GM03348 (cell line): ENCODE measurements at places on chromosomes 16 and 17.
A peak's percentile ranks its signal among the peaks of the same experiment; 100 is the strongest.

GRCh38 chr16:50296807-50297206 is 30.5 kb downstream of the ADCY7 start:
- no peak for DNase-seq

DNA sequence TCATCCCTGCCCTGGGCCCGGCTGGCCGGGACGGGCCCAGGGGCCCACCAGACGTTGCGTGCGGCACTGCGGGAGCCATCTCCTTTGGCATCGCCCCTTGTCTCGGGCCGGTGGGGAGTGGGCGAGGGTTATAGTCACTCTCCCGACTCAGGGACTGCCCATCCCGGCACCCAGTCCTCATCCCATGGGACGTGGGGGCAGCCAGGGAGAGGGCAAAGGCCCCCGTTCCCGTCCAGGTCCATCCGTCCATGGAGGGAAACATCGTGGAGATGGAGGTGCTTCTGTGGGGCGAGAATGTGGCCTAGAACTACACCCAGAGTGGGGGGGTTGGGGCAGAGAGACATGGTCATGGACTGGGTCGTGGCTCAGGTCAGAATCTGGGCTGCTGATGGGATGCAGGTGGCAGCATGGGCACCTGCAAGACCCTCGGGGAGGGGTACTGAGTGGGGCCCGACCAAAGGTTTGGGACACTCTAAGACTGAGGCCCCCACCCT is 2.4 kb upstream of the WDR90 start:
- no peak for DNase-seq

DNA sequence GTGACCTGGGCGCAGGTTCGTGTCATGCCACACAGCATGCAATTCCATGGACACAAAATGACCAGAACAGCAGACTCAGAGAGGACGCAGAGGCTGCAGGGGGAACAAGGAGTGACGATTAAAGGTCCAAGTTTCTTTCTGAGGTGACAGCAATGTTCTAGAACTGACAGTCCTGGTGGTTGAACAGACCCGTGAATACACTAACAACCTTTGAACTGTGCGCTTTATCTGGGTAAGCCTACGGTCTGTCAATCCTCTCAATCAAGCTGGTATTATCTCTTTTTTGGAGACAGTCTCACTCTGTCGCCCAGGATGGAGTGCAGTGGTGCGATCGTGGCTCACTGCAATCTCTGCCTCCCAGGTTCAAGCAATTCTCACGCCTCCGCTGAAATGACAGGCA is 134.1 kb downstream of the ZNF778 start:
- no peak for DNase-seq

- DNase-seq = no peak
Observed at GRCh38 chr16:27311897-27312303, 1.9 kb upstream of the IL4R start.

- DNase-seq = no peak
Observed at GRCh38 chr17:5201011-5201410, 9.3 kb upstream of the ZNF594 start.

- DNase-seq = no peak
Observed at GRCh38 chr16:75111514-75111940, 5.1 kb downstream of the LDHD start.

- no peak for DNase-seq
Observed at GRCh38 chr16:3514621-3515020, 13.8 kb downstream of the CLUAP1 start.

DNA sequence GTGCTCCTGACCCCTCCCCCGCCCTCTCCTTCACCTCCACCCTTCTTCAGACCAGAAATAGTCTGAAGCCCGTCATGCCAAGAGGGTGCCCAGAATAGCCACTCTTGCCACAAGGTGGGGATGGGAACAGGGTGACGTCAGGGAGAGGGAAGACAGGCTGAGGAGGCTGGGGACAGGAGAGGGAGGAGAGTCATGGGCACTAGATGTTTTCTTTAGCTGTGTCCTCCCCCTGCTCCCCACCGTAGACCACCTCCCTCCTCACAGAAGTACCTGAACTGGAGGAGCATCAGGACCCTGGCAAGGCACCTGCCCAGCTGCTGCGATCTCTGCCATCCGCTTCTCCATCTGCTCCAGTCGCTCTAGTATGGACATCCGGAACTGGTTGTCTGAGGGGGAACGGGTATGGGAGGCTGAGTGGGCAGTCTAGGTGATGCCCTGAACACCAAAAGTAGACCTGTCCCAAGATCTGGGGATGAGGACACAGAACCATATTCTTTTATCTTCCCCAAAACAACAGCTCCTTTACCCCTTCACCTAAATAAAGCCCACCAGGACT is 6.6 kb upstream of the SPAG7 start:
- DNase-seq = no peak

GRCh38 chr16:56738221-56738620 is 8.3 kb downstream of the NUP93 start:
- no peak for DNase-seq

GRCh38 chr16:84568066-84568465 is 49.8 kb downstream of the COTL1 start:
- no peak for DNase-seq

DNA sequence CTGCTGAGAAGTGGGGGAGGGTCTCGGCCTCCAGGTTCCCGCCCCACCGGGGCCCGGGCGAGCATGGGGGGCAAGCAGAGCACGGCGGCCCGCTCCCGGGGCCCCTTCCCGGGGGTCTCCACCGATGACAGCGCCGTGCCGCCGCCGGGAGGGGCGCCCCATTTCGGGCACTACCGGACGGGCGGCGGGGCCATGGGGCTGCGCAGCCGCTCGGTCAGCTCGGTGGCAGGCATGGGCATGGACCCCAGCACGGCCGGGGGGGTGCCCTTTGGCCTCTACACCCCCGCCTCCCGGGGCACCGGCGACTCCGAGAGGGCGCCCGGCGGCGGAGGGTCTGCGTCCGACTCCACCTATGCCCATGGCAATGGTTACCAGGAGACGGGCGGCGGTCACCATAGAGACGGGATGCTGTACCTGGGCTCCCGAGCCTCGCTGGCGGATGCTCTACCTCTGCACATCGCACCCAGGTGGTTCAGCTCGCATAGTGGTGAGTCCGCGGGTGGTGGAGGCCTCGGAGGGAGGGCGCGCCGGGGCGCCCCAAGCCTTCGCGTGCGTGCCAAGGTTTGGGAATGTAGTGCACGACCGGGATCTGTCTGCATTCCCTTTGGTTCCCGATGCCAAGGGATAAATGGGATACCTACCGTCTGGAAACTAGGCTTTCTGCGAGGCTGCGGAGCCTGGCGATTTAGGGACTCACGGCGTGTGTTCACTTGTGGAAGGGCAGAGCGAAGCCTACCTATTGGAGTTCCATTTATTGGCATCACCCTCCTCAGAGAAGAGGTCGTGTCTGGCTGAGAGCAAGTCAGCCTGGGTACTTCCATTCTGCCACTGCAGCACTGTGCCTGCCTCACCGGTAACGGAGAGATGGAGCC is 1.0 kb downstream of the ZNRF1 start:
- DNase-seq = peak; percentile 66

DNA sequence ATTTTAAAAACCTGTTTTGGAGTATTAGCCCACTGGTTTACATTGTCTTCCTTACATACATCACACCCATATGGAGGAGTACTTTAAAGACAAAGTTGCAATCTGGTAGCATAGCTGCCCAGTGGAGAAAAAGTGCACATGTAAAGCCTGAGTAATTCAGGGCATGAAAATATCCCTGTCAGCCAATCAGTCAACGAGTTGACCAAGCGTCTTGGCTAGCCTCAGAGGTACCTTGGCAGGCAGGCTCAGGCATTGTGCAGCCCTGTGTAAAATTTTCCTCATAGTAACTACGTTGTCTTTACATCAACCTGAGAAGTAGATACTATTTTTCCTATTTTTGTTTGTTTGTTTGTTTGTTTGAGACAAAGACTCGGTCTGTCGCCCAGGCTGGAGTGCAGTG is 339.0 kb downstream of the CDH13 start:
- DNase-seq = no peak

GRCh38 chr16:24131294-24131693 is 124.8 kb upstream of the CACNG3 start:
- no peak for DNase-seq

- no peak for DNase-seq
Observed at GRCh38 chr16:79757163-79757562, 156.6 kb upstream of the MAF start.

DNA sequence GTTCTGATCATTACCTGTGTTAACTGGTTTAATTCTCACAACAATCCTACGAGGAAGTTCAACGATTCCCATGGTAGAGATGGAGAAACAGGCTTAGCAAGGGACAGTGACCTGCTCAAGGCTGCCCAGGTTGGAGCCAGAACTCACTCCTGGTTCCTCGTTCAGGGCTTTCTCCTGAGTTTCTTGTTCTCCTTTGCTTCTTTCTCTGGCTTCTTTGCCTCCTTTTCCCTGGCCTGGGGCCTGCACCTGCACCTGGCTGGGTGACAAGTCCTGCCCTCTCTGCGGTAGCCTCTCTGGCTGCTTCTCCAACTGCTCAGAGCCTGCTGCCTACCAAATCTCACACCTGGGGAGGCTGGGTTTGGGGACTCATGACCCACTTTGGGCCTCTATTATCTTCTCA is 2.8 kb downstream of the CCL22 start:
- DNase-seq = no peak

- DNase-seq = no peak
Observed at GRCh38 chr17:63295288-63295687, 150.8 kb downstream of the CYB561 start.

GRCh38 chr17:72985882-72986720 is 106.4 kb downstream of the SLC39A11 start:
- peak; percentile 92 for DNase-seq

GRCh38 chr16:67260426-67261063 is 11.8 kb downstream of the SLC9A5 start:
- DNase-seq = peak; percentile 50

- DNase-seq = no peak
Observed at GRCh38 chr17:4483012-4483840, 15.5 kb upstream of the SPNS2 start.

GRCh38 chr16:19717741-19718623 is at the start of the genes IQCK and KNOP1:
TSS of gene IQCK (plus strand) at chr16:19718271. CDS start at chr16:19718307, 36 bp downstream.
TSS of gene KNOP1 (minus strand) at chr16:19718227. CDS start at chr16:19715035, 3,192 bp downstream.
- DNase-seq = peak; percentile 97

- no peak for DNase-seq
Observed at GRCh38 chr16:57612494-57612893, 15.9 kb upstream of the ADGRG1 start.

- peak; percentile 89 for DNase-seq
Observed at GRCh38 chr16:4328046-4328781, 12.3 kb downstream of the GLIS2 start.

- peak; percentile 41 for DNase-seq
Observed at GRCh38 chr17:62870030-62870541, 62.0 kb upstream of the MARCHF10 start.

- DNase-seq = peak; percentile 55
Observed at GRCh38 chr16:31201582-31202413, 762 bp downstream of the PYCARD start.

DNA sequence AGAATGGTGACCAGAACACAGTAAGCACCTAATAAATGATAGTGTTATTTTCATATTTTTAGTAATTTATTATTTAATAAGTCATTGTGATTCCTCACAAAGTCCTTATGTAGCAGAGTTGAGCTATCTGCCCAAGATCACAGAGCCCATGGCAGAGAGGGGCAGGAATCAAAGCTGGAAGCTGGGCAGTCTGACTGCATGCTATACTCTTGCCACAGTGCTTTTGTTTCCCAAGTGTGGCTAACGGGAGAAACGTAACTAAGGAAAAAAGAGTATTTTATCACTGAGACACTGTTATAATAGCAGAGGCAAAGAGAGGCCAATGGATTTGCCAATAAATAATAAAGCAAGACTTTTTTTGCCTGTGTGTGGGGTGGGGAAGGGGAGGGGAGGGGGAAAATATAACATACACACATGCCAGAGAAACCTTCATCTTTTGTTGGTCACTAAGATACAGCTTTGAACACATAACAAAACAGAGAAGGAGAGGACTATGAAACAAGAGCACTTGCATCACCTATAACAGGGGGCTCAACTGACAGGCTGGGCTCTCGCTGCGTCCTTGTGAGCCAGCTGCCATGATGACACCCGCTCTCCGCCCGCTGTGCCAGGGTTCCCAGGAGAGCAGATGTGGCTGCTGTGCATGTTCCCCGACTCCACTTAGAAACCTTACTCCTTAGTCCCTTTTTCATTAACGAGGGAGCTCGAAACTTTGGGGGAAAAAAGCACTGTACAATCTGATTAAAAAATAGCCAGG is 10.1 kb downstream of the CSNK2A2 start:
- DNase-seq = no peak

GRCh38 chr17:36928471-36929345 is 8.6 kb upstream of the LHX1 start:
- no peak for DNase-seq

GRCh38 chr17:7294614-7295153 is at the start of gene YBX2:
TSS of gene YBX2 (minus strand) at chr17:7294639. CDS start at chr17:7294500, 139 bp downstream.
- peak; percentile 68 for DNase-seq

- no peak for DNase-seq
Observed at GRCh38 chr17:82400830-82401229, 17.3 kb upstream of the HEXD start.

DNA sequence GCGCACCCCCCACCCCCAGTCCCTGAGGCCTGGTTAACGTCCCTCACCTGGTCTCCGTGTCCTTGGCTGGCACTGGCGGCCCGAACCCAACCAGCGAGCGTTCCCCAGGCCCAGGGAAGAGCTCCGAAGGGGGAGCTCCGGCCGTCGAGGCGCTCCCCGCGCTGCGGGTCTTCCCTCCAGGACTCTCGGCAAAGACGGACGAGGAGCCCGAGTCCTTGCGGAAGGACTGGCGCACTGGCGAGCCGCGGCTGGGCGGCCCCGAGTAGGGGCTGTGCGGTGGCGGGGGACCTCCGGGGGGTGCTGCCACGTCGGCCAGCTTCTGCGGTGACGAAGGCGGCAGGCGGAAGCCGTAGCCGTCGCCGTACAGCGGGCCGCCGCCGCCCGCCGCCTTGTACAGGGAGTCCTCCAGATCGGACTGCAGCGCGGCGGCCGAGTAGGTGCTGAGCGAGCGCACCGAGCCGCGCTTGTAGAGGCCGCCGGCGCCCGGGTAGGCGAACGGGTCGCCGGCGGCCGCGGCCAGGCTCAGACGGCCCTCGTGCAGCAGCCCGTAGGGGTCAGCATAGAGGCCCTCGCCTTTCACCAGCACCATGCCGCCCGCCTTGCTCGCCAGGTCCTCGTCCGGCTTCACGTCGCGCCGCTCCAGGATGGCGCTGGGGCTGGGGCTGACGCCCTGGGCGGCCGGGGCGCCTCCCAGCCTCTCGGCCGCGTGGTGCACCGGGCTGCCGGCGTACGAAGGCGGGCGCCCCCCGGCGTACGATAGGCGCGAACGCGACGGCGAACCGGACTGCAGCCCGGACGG is 44.1 kb downstream of the SRCIN1 start:
- no peak for DNase-seq

DNA sequence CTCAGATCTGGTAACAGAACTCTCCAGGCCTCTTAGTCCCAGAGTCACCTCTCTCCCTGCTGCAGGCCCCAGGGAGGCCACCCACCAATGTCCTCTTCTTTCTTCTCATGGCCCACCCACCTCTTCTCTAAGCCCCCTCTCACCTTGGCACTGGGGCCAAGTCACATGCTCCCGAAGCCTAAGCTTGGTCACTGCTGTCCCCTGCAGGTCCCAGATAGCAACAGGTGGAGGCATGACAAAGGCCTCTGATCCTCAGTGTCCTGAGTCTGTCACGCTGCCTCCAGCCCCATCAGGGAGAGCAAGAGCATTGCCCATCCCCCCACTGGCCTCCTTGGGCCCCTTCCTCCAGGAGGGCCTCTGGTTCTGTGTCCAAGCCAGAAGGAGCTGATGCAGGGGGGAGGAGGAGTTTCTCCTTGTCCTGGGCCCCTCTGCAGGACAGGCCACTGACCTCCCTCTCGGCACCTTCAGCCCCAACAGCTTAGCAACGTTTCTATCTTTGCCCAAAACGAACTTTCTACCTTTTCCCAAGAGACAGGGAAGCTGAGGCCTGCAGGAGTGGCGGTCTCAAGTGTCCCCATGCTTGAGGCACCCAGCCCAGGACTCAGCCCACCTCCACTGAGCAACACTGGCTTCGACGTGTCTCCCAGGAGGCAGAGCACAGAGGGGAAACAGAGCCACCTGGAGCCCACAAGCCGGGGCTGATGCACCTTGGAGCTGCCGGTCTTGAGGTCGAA is 8.6 kb downstream of the P2RX1 start:
- DNase-seq = no peak
